ENCODE measurements at places on chromosomes 12 and 14. TPM values are rescaled to one million over a fixed set of nuclear protein-coding genes. Genes with fewer than 3 reads are reported as not detected.

DNA sequence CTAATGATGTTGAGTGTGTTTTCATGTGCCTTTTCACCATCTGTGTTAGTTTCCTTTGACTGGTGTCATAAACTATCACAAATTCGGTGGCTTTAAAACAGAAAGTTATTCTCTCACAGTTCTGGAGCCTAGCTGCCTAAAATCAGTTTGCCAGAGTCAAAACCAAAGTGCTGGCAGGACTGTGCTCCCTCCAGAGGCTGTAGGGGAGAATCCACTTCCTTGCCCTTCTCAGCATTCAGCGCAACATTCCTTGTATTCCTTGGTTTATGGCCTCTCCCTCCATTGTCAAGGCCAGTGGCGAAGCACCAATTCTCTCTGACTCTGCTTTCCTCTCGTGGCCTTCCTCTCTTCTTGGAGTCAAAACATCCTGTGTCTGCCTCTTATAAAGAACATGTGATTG is 174.2 kb upstream of the PDE3A start:
- peak; percentile 69 for DNase-seq

DNA sequence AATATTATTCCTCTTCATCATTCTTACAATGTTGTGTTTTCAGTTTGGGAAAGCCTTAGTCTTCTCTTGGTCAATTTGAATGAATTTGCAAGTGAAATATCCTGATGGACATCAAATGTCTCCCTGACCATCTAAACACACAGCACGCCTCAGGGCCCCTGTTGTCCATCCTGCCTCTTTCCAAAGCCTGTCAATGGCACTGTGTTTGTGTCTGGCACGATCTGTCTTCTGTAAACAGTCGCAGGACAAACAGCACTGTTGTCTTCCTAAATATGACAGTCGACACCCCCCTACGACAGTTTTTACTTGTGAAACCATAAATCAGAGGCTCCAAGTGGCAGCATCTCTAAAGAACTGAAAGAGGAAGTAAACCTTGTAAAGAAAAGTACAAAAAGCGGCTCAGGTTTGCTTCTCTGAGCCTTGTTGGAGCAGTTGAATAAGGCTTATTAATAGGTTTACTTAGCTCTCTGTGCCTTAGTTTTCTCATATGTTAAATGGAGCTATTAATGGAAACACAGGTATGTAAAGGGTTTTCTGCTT is 285.8 kb downstream of the NRXN3 start:
- no peak for DNase-seq

DNA sequence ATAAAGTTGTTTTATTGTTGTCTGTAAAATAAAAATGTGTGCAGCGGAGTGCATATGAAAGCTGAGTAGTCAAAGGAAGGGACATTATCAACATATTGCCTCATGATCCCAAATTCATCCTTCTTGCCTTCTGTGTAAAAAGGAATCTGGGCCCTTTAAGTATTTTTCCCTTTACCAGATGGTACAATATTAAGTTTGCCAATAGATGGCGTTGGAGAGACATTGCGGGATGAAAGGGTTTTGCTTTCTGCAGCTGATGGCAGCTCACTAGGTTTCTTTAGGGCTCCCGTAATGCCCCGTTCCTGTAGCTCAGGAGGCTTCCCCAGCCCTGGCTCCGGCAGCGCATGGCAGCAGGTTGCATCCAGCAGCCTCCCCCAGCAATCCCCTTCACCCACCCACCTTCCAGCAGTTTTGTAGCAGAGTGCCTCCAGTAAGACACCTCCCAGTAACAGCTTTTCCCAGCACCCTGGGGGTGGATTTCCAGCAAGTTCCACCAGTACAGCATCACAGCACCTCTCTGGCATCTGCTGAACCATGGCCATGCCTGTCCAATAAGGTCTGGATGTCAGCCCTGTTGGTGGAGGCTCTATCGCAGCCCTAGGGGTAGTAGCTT is 354.4 kb downstream of the MED13L start:
- no peak for DNase-seq

- peak; percentile 55 for DNase-seq
Measured at GRCh38 chr14:73462048-73462715, 3.8 kb upstream of the NUMB start.

- DNase-seq = no peak
Measured at GRCh38 chr14:25011095-25011494, 38.9 kb downstream of the STXBP6 start.

DNA sequence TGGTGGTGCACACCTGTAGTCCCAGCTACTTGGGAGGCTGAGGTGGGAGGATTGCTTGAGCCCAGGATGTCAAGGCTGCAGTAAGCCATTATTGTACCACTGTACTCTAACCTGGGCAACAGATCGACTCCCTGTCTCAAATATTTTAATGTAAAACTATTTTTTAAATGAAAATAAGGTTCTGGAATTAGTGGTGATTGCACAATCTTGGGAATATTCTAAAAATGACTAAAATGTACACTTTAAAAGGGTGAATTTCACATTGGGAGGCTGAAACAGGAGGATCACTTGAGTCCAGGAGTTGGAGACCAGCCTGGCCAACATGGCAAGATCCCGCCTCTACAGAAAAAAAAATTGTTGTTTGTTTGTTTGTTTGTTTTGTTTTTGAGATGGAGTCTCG is 12.9 kb upstream of the TMBIM6 start:
- DNase-seq = no peak

GRCh38 chr14:20802341-20803084 is at the start of gene RNASE1:
Gene RNASE1 (minus strand): TSS chr14:20802844. CDS start chr14:20802068, 776 bp downstream.
- DNase-seq = peak; percentile 24

DNA sequence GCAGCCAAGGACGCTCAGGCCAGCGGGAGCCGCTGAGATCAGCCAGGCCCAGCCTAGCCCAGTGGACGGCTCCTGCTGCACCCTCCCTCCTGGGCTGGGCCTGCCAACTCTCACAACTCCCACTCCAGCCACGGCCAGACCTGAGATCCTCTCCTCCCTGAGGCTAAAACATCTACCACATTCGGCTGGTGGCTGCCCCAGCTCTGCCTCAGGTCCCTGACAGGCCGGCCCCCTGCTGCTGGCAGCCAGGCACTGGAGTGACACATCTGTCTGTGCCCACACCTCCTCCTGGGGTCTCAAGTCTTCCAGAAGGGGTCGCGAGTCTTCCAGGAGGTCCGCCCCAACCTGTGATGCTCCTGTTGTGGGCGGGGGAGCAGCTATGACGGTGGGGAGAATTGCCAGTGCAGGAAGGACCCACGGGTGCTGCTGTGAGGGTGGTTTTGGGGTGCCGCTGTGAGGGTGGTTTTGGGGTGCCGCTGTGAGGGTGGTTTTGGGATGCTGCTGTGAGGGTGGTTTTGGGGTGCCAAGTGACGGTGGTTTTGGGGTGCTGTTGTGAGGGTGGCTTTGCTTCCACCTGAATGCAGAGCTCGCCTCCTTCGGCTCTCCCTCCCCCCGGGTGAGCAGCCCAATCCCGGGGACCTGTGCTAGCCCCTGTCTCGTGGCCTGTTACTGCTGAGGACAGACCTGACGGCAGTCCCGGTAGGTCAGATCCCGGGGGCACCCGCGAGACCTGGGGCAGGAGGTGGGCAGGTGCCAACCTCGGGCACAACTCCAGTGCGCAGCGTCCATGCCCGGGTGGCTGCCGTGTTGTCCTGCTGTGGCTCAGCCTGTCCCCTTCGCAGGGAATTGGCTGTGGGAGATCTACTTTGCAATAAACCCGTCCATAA is 27.5 kb upstream of the C14orf180 start:
- no peak for DNase-seq

DNA sequence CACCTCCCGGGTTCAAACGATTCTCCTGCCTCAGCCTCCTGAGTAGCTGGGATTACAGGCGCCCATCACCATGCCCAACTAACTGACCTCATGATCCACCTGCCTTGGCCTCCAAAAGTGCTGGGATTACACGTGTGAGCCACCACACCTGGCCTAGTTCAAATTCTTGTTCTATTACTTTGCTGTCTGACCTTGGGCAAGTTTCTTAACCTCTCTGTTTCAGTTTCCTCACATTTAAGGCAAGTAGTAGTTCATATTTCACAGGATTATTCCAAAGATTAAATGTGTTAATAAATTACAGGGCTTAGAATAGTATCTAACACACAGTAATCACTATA is 10.9 kb downstream of the RXYLT1 start:
- no peak for DNase-seq

- no peak for DNase-seq
Measured at GRCh38 chr12:52876372-52876771, 27.6 kb upstream of the KRT78 start.

DNA sequence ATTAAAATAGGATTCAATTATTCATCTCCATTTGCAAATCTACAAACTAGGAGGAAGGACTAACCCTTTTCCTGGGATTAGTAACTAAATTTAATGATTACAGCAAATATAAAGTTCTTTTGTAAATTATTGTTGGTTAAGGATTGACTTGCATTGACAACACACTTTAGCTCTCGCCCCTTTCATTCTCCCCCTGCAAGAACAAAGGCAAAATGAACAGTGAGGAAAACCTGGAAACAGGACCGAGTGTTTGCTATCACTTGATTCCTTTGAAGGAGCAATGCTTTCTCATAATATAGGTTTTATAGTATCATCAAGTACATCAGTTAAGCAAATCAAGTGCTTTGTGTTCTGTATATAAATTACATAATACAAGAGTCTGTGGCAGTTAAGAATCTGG is 7.4 kb upstream of the COX16 start:
- no peak for DNase-seq

GRCh38 chr14:82911930-82912329 is 1378.3 kb upstream of the SEL1L start:
- no peak for DNase-seq

GRCh38 chr14:35696575-35696974 is 112.5 kb downstream of the RALGAPA1 start:
- peak; percentile 9 for DNase-seq

DNA sequence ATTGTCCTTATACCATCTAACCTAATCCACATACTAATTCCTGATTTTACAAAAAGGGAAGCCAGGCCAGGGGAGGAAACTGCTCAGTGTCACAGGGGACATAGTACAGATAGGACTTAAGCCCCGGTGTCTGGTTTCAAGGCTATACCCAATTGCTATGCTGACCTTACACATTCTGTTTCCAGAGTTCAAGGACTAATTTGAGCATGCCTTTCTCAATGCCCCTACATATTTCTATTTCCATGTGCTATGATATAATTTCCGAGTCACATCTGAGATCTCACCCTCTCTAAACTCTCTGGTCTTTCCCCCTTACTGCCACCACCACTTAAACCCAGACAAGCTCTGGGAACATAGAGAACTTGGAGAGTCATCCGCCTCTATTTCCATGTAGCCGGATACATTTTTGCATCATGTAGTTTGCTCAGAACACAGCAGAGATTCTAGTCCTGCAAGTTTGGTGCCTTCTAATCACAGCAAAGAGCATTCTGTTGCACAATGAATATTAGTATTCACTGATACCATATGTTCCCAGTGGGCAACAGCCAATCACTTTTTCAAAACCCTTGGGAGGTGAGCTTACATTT is 34.2 kb downstream of the PPM1H start:
- no peak for DNase-seq

- DNase-seq = no peak
Measured at GRCh38 chr12:108609537-108610335, 11.9 kb upstream of the TMEM119 start.

DNA sequence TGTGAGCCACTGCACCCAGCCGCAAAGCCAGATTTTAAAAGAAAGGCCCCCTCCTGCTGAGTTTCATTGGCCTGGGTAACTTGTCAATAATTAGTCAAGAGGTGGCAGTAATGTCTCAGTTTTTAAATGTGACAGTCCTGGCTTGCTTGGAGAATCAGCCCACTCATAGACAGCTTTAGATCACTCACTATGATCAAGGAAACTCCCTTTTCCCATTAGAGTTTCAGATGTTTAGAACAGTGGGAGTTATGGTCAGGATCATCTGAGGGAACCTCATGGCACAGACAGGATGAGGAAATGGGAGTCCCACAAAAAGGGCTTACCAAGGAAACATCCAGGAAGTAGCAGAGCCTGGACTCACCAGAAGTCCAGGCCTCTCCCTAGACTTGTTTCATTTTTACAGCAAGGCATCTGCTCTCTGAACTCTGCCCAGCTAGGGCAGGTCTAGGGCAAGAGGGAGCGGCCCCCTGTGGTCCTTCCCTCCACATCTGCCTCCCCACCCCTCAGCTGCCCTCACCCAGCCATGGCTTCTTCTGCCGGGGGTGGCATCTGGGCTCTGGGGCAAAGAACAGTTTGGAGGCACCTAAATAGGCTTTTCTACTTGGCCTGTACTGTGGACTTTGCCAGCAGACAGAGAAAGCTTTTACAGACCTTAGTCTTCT is 11.2 kb downstream of the BCL2L14 start:
- peak; percentile 60 for DNase-seq

- DNase-seq = no peak
Measured at GRCh38 chr14:44369401-44370123, 137.5 kb downstream of the FSCB start.

DNA sequence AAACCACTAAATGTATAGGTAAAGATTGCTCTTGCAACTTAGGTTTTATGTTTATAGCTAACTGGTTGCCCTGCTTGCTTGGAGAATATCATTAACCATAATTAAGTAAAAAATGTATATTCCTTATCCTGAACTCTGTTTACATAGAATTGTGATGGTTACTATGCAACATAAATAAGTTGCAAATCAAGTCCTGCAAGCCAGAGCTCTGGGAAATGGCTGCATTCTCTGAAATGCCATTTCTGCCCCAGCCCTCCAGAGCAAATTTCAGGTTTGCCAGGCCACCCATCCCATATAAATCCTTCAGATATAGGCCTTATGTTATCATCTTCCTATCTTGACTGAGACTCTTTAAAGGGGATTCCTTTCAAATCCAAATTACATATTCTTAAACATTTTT is 118.4 kb upstream of the MYF6 start:
- no peak for DNase-seq

GRCh38 chr12:63917864-63918799 is 73.6 kb downstream of the SRGAP1 start:
- peak; percentile 94 for DNase-seq

DNA sequence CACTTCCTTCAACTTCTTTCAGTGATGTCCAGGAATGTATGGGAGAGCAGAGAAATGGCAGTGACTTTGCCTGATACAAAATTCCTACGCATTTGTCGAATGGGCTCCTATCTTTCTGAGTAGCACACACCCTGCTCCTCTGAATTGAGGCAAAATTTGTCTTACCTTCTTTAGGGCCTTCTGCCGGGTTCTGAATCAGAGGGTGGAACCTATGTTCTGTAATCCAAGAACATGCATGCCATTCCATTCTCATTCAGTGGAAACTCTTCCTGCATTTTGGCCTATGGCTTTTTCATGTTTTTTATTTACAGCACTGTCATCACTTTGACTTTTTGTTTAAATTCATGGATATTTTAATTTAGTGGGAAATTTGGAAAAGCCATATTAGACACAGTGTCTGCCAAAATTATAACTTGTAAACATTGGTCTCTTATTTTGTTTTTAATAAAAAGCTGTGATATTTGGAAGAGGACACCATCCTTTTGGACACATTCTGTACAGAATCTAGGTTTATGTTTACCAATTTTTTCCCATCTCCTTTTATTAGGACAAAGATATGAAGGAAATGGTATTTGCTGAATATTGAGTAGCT is 402.2 kb upstream of the FAR2 start:
- no peak for DNase-seq

The SIX4 gene
- 23.8 TPM for total RNA-seq

The WIF1 gene
- not detected for total RNA-seq

The PPM1H gene
- total RNA-seq = 5.2 TPM

The IFI27L1 gene
- 18.7 TPM for total RNA-seq

The GNB3 gene
- total RNA-seq = 0.57 TPM

The DEPDC4 gene
- 2.1 TPM for total RNA-seq

The RBMS2 gene
- 14.8 TPM for total RNA-seq

The IGFBP6 gene
- 394 TPM for total RNA-seq

The PLBD1 gene
- 1.5 TPM for total RNA-seq
